ENCODE measurements at places on chromosomes 16 and 17.

- no peak for DNase-seq
Observed at GRCh38 chr16:72068930-72069329, 5.9 kb downstream of the HPR start.

DNA sequence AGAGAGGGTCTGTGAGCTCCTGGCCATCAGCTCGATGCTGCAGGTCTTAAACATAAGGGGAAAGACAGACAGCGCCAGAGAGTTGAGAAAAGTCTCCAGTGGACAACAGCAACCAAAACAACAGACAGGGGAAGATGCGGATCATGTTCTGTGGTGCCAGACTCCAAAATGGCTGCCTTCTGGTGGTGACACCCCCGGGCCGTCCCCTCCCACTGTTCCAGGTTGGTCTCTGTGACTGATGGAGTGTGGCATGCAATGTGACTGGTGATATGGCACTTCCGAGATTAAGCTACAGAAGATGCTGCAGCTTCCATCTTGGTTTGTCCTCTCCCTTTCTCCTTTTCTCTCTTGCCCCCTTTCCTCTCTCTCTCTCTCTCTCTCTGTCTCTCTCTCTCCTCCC is 40.4 kb upstream of the RBFOX3 start:
- no peak for DNase-seq

DNA sequence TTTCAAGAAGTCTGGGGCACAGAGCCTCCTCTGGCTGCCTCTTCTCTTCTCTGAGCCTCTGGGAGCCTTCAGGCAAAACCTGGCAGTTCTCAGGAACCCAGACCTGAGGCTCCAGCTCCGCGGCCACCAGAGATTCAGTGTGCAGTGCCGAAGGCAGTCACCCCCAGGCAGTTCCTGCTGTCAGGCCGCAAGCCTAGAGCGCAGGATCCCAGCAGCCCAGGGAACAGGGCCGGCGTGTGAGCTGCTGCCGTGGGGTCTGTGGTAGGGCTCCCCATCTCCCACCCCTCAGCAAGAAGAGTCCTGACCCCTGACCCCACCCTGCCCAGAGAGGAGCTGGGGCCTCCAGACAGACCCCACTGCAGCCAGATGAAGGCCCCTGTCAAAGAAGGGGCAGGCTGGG is 78.2 kb downstream of the AMFR start:
- no peak for DNase-seq

GRCh38 chr17:27489045-27489715 is 32.9 kb downstream of the KSR1 start:
- DNase-seq: peak; percentile 4

DNA sequence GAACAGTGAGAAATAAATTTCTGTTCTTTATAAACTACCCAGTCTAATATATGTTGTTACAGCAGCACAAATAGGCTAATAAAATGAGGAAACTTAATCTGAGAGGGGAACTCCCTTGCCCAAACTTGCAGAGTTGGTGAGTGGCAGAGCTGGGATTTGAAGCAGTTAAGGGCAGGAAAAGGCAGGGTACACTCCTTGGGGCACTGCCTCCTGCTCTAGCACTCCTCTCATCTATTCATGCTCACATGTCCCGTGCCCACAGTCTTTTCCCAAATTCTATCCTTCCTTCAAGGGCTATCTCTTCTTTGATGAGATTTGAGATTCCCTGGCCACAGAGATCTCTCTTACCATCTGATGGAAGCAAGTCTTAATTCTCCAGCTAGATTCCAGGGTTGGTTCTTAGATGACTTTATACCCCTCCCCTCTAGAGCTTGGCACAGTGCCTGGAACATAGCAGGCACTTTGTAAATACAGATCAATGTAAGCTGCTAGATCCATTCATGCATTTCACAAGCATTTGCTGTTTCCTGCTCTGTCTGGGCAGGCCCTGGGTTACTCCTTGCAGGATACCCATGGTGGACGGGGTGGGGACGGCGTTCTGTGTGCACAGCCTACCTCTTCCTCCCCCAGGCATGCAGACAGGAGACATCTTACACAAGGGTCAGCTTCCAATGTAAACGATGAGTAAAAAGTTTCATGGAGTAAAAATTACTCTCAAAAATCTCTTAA is 39.2 kb upstream of the ABCC12 start:
- DNase-seq: no peak

Measured in amniotic stem cell (primary cell).